ENCODE measurements at places on chromosomes 3 and 15.
A peak's percentile ranks its signal among the peaks of the same experiment; 100 is the strongest.

- DNase-seq: no peak
Measured at GRCh38 chr3:65844370-65844769, 194.3 kb downstream of the MAGI1 start.

- no peak for DNase-seq
Measured at GRCh38 chr15:87858651-87859050, 397.9 kb downstream of the NTRK3 start.

DNA sequence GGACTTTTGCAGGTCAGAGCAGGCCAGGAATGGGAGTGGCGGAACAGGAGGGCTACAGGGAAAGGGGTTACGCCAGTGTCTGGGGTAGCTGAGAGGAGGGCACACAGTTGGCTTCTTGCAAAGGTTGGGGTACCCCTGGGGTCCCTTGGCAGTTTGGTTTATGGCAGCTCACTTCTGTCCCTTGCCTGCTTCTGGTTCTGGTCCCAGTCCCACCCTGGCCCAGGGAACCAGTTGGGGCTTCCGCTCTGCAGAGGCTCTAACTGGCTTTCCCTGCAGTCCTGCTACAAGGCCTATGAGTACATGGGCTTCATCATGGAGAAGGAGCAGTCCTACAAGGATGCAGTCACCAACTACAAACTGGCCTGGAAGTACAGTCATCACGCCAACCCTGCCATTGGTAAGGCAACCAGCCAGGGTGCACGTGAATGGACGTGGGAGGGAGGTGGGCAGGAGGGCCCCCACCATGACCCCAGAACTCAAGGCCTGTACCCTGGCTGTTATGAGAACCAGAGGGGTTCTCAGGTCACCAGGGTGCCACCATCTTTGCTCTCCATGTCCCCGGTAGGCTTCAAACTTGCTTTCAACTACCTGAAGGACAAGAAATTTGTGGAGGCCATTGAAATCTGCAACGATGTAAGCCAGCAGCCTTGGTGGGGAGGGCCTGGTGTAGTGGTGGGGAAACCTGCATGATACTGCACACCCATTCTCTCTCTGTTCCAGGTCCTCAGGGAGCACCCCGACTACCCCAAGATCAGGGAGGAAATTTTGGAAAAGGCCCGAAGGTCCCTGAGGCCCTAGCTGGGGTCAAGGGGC is 15.2 kb downstream of the CSRNP1 start:
- DNase-seq: no peak

- DNase-seq: no peak
Measured at GRCh38 chr15:48596415-48596814, 49.1 kb downstream of the FBN1 start.

GRCh38 chr3:160707187-160707794 is 30.3 kb downstream of the ARL14 start:
- DNase-seq: peak; percentile 56

DNA sequence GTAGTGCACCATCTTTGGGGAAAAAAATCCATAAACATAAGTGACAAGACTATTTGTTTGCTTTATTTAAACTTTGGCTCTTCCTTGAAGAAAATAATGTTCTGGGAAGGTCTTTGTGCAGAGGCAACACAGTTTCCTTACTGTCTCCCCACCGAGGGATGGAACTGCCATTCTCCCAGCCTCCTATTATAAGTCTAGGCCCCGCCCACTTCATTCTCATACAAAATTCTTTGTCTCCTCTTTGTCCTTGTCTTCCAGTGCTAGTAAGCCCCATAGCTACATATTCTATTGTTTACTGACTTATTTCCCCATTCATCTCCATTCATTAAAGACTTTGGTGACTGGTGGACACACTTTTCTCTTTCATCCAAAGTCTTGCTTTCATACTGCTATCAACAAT is 316.5 kb upstream of the ROBO2 start:
- no peak for DNase-seq

- DNase-seq: no peak
Measured at GRCh38 chr3:43523454-43524053, 98.3 kb downstream of the ANO10 start.

DNA sequence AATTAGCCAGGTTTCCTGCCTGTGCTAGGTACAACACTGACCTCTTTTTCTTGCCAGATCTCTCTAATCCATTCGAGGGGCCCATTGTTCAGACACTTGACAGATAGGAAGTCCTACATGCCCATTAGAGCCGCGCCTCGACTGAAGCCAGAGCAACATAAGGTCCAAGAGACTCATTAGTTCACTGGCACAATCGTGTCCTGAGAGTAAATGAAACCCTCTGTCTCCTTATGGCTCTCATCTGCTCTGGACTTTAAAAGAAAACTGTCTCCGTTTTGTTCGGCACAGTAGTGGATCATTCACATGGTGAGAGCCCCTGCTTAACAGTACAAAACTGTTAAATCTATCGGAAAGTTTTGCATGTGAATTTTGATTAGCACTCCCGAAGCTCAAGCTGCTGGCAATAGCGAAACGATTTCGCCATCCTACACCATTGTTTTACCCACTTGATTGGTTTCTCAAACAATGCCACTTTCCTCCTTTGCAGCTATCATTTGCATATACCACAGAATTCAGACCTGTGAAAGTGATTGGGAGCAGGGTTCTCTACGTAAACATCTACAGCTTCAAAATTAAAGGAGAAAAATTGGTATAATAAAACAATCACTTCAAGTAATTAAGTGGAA is 19.0 kb upstream of the C15orf61 start:
- DNase-seq: no peak

DNA sequence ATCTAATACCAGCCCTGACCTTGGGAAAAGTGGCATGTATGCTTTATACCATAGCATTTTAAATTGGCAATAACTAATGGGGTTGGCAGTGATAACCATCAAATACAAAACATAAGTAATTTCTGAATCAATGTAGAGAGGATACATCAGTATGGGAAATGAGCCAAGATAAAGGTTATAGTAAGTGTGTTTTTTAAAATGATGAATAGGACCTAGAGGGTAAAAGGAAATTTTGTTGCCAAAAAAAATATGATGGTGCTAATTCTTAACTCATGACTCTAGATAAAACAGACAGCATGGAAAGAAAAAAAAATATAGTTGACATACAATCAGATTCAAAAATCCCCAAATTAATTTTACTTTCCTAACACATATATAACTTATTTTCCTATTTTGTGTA is 75.4 kb upstream of the ROBO1 start:
- no peak for DNase-seq

GRCh38 chr3:171297207-171297606 is 163.0 kb downstream of the TNIK start:
- DNase-seq: no peak

DNA sequence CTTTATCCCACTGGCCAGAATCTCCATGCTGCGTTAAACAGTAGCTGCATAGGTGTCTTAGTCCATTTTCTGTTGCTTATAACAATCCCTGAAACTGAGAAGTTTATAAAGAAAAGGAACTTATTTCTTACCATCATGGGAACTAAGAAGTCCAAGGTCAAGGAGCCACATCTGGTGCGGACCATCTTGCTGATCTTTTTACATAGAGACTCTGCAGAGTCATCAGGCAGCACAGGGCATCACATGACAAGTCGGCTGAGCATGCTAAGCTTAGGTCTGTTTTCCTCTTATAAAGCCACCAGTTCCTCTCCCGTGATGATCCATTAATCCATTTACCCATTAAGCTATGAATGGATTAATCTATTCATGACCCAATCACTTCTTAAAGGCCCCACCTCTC is 22.4 kb upstream of the FAM174B start:
- DNase-seq: no peak

DNA sequence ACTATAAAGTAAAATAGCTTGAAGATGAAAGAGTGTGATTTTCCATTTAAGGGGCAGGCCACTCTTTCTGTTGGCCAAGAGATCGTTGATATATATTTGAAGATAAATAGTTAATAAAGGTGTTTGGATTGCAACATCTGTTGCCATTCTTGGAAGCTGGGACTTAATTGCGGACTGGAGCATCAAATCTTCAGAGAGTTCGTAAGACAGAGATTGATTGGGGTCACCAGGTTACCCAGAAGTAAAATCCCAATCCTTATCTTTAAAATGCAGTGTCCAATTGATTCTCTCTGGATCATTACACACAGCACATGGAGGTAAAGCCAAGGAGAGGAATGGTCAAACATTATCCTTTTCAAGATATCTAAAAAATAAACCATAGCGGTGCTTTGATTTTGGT is 220.8 kb upstream of the HES1 start:
- no peak for DNase-seq

- DNase-seq: no peak
Measured at GRCh38 chr3:62562596-62562995, 189.2 kb upstream of the FEZF2 start.

DNA sequence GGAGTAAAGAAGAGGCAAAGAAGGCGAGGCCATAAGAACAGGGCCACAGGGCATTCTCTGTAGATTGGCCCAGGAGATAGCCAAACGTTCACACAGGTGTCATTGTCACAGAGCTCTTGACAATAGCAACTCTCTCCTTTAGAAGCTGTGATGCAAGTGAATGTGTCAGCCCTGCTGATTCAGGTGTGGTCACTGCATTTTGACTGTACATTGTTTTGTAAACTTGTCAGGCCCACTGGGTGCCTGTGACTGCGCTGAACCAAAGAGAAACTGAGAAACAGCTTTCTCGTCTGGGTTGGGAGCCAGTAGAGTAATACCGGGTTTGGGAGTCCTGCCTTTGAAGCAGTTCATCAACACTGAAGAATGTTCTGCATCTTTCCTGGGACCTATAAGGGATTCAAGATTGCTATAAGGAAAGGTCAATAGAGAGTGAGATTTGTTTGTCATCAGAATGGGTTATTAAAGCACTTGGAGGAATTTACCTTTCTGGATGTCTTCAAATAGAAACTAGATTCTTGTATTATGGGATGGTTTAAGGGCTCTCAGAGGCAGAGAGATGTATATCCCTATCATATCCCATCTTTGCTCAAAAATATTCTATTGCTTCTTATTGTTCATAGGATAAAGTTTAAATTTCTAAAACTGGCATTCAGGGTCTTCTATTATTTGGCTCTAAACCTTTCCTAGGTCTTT is 45.4 kb downstream of the TMEM45A start:
- DNase-seq: no peak

DNA sequence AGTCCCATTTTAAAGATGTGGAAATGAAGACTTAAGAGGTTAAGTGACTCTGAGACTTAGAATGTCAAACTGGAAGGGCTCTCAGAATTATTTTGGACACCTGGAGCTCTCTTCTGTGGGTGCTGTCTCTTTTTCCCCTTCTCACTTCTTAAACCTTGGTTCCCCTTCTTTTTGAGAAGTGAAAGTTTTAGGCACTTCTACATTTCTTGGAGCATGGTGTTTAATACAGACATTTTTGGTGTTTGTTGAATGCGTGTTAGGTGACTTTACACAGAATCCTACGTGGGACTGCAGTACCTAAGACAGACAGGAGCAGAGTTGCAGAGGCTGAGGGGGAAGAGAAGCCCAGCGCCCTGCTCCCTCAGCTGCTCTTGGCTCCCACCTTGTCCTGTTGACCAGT is 133.3 kb downstream of the MDFIC2 start:
- DNase-seq: no peak

DNA sequence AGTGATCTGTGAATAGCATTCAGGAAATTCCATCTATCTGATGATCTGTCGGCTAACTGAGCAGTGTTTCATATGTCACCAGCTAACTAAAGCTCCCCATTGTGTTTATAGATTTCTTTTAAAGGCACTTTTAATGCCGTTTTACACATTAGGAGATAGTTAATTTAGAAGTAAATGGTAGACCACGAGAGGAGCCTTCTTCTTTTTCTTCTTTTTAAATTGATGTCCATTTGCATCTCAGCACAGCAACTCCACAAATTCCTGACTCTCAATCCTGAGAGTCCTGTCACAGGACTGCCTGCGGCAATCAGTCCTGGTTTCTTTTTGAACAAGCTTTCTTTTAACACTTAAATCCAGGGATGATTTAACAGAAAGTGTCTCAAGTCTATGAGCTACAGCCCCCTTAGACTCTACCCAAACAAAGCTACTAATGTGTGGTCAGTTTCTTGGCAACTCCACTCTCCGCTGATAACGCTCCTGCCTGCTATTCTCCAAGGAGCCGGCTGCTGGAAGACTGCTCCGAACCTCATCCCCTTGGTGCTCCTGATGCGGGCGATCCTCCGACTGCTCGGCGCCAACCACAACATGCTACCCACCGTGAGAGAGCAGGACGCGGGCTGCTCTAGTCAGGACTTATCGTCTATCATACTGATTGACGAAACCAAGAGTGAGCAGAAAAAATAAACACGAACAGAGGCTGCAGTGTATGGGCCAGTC is 421.4 kb downstream of the MECOM start:
- no peak for DNase-seq

GRCh38 chr15:94674296-94674695 is 442.9 kb downstream of the MCTP2 start:
- DNase-seq: no peak

DNA sequence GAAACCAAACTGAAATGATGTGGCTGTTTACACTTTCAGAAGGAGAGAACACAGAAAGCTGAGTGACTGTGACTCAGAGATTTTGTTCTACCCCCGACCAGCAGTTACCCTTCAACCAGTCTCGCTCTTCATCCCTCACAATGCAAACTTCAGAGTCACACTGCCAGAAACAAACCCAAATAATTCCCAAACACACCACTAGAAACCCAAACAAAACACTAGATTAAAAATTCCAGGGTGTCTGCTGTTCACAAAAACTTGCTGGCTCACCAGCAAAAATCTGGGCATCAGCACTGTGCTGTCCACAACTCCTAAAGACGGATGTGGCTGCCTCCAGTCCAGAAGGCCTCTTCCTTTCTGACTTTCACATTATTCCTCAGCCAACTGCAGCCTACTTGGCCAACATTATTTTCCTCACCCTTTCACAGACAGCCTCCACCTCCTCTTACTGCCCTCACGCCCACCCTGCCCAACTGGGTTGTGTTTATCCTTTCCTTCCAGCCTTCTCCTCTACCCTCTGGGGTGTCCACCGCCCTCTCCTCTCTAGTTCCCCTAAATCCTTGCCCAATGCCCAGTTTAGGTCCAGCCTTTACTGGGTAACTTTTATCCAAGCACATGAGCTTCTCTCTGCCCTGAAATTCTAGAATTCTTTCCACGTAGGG is 71.4 kb downstream of the MECOM start:
- peak; percentile 5 for DNase-seq

DNA sequence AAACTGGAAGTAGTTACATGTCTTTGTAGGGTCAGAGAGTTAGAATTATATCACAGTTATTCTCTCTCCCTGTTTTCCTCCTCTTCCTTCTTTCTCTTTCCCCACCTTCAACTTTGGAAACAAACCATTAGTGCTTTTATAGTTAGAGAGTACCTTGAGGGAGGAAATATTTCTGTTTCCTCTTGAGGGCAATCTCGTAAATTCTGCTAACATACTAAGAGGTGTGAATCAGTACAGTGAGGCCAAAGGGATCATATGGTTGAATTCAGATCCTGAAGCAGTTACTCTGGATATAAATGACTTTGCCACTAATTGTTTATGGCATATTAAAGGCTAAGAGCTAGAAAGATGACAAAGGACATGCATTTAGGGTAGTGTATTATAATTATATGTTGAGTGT is 60.3 kb upstream of the CCNL1 start:
- no peak for DNase-seq

DNA sequence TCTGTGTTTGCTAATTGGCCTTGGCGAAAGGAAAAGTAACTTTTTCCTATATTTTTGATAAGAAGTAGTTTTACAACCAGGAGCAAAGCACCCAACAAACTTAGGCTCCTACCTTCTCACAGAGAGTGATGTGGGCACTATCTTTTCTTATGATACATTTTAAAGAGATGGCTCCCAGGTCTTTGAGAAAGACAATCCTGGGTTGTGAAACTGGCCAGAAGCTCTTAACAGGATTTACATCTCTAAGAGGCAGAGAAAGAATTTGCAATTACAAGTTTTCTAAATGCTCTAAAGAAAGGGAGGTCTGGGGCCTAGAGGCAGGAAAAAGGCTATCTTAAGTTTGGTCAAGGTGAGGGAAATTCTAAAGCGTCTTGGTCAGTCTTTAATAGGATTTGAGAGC is 609.7 kb downstream of the VGLL3 start:
- DNase-seq: no peak
